Left lung (tissue), 14 donors: ENCODE measurements at places on chromosomes 12 and 14. TPM values are rescaled to one million over a fixed set of nuclear protein-coding genes. Genes with fewer than 3 reads are reported as not detected.

GRCh38 chr12:97503073-97503855 lies 40.7 kb downstream of the RMST start:
- H3K27ac ChIP-seq = no peak overlapping the region
- H3K36me3 ChIP-seq = no peaks in the 10 kb centered on the region
- H3K4me1 ChIP-seq = no peaks in the 10 kb centered on the region
- H3K27me3 ChIP-seq = no peaks in the 10 kb centered on the region
- no peak for DNase-seq

DNA sequence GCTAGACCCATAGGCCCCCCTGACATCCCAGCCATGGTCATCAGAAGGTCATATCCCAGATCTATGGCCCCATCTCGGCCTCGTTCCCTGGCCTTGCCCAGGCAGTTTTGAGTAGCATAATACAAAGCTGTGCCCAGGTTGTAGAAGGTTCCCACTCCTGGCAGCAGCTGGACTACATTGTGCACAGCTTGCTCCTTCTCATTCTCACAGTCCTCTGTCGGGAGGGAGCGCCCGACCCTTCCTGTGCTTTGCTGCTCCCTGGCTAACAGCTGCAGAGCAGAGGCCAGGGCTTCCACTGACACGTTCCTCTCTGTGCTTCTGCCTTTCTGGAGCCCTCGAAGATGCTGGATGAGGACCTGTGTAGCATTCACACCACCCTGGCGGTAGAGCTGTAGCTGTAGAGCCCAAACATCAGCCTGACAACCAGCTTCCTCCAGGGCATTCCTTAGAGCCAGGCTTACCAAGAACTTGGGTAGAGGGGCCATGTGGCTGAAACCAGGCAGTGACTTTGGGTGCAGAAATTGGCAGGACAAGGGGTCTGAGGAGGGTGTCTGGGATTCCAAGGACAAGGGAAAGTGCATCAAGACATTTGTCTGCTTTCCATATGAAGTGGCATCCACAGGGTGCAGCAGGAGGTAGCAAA lies 1.0 kb downstream of the APOF start:
- DNase-seq = no peak
- H3K27me3 ChIP-seq = no peaks in the 10 kb centered on the region
- H3K4me1 ChIP-seq = peaks cover 34% of the 10 kb centered on the region
- H3K4me3 ChIP-seq = peak overlapping the region; percentile 82

- H3K36me3 ChIP-seq = no peaks in the 10 kb centered on the region
- H3K4me3 ChIP-seq = no peak overlapping the region
- no peak for DNase-seq
- H3K27me3 ChIP-seq = no peaks in the 10 kb centered on the region
- no peak overlapping the region for H3K27ac ChIP-seq
Observed at GRCh38 chr12:102543494-102544485, 63.4 kb upstream of the IGF1 start.

The TIMELESS gene
- total RNA-seq = 22.1 TPM

The NAA25 gene
- total RNA-seq = 17.3 TPM
